ENCODE measurements at places on chromosomes 7 and 10.

DNA sequence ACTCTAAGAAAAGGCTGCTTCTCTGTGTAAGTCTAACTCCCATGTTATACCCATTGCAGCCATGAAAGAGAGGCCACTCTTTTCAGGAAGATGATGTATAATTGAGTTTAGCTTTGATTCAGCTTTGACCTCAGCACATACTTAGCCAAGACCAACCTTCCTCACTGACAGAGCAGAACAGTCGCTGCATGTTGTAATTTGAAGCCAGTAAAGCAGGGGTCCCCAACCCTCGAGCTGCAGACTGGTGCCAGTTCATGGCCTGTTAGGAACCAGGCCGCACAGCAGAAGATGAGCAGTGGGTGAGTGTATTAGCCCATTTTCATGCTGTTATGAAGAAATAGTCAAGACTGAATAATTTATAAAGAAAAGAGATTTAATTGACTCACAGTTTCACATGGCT lies 223.9 kb downstream of the GPR158 start:
- DNase-seq: no peak

GRCh38 chr7:157870644-157871290 lies 534.0 kb downstream of the DNAJB6 start:
- DNase-seq: no peak

- DNase-seq: no peak
These were observed 206.5 kb downstream of the SORCS1 start for GRCh38 chr10:106957823-106958588.

GRCh38 chr10:72024596-72024995 lies 60.4 kb downstream of the CHST3 start:
- no peak for DNase-seq

- no peak for DNase-seq
These were observed 1.5 kb downstream of the SUN1 start for GRCh38 chr7:833601-834258.

DNA sequence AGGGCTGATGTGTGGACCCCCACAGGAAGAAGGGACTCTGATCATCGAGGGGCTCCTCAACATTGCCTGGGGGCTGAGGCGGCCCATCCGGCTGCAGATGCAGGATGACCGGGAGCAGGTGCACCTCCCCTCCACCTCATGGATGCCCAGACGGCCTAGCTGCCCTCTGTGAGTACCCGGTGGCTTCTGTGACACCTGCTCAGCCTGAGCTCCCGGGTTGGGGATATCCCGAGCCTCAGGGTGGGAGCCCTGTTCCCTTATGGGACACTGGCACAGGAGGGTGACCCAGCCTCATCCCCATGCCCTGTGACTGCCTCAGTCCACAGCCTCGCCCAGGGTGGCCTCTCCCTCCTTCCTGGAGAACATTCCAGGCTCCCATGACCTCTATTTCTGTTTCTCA lies 3.9 kb upstream of the DEPP1 start:
- no peak for DNase-seq

DNA sequence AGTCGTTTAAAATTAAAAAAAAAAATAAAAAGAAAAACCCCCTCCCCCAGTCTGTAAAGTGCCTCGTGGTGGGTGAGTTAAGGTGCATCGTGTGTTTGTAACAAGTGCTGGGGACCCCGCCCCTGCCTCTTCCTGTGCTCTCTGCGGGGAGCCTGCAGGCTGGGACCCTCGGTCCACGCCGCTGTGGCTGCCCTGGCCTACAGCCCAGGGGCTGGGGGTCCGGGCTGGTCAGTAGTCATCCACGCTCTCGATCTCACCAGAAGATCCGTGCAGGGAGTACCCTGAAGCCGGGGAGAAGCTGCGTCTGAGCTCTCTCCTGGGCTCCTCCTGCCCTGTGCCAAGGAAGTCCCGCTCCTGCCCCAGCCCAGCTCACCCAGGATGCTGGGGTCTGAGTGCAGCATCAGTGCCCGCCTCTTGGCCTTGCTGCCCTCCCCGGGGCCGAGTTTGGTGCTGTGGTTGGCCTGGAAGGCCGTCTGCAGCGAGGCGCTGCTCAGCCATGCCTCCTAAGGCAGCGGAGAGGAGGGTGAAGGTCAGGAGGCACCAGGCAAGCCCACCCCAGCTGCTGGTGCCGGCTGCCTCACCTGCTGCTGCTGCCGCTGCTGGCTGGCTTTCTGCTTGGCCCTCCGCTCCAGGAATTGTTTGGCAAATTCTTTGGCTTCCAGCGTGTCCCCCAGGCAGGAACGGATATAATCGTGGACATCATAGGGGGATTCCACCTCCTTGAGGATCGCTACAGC lies 8.1 kb downstream of the GNB2 start:
- DNase-seq: no peak

- no peak for DNase-seq
These were observed 16.3 kb upstream of the BAMBI start for GRCh38 chr10:28661035-28661434.

DNA sequence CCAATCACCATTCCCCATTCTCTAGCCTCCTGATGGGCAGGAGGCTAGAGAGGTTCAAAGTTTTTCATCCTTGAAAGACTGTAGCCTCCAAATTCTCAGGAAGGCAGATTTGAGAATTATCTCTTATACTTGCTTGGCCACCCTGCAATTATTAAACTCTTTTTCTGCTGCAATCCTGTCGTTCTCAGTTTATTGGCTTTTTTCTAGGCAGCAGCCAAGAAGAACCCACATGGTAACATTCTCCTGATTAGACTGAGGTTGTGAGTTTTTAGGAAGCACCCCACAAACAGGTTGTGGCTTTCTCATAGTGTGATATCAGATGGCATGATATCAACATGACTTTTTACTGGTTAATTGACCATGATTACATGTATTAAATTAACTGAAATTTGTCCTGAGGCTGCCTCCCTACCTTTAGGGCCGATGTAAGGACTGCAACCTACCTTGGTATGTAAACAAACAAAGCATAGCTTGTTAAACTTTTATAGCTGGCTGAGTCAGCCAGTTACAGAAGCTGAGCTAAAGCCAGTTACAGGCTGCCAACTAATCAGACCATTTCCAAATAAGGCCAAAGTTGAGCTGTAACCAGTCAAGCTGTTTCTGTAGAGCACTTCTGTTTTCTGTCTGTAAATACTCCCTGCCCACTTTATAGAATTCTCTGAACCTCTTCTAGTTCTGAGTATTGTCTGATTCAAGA lies 3.2 kb upstream of the ZNF248 start:
- DNase-seq: no peak

- DNase-seq: no peak
These were observed 71.2 kb upstream of the DUSP5 start for GRCh38 chr10:110426294-110427181.

- DNase-seq: no peak
These were observed 67.6 kb upstream of the PHYHIPL start for GRCh38 chr10:59108886-59109288.

DNA sequence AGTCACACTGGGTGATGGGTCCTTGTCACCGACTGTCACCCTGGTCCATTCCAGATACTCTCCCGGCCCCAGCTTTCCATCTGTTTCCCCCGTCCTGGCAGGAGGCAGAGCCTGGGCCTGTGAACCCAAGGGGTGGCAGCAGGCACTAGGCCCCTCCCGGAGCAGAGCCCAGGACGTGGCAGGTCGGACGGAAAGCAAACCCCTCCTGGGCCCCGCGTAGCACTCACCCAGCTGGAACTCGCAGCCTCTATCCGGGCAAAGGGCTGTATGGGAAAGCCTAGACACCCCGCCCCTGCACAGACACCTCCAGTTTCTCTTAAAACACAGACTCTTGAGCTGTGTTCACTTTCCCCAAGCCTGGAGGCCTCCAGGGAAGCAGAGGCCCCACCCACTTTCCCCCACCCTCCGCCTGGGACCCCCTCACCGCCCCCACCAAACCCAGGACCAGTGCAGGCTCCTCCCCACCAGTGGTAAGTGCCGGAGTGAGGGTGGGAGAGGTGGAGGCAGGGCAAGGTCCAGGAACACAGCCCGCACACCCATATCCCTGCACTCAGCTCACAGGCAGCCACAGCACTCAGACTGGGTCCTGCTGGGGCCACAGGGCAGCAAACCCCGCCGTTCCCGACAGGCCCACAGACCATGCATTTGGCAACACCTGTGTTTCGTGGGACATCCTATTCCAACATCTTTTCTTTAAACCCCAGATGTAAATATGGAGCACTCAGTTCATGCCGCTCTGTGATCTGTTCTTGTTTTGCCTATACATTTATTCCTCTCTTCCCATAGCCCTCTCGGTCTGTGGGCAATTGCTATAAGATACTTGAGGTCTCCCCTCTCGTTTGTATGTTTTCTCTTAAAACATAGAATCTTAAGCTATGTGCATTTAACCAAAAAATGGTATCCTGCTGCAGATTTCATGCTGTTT lies 98.2 kb upstream of the PDGFA start:
- DNase-seq: no peak

- DNase-seq: no peak
These were observed 1.0 kb upstream of the AVPI1 start for GRCh38 chr10:97687785-97688781.

- DNase-seq: no peak
These were observed 2.5 kb upstream of the TMEM26 start for GRCh38 chr10:61455656-61456055.

DNA sequence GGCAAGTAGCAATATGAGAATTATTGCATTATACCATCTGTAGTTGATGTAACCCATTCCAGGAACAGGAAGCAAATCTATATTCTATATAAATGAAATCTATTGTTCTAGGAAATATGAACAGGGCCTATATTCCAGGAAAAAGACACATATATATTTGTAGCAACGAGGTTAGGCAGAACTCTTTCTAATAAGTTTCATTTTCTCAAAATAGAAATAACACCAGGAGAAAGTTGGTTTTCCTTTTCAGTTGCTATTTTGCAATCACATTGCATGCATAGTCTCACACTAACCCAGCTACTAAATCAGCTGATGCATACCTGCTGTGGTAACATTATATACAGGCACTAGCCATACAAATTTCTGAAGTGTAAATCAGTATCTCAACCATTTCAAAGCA lies 6.2 kb upstream of the IFIT2 start:
- no peak for DNase-seq

DNA sequence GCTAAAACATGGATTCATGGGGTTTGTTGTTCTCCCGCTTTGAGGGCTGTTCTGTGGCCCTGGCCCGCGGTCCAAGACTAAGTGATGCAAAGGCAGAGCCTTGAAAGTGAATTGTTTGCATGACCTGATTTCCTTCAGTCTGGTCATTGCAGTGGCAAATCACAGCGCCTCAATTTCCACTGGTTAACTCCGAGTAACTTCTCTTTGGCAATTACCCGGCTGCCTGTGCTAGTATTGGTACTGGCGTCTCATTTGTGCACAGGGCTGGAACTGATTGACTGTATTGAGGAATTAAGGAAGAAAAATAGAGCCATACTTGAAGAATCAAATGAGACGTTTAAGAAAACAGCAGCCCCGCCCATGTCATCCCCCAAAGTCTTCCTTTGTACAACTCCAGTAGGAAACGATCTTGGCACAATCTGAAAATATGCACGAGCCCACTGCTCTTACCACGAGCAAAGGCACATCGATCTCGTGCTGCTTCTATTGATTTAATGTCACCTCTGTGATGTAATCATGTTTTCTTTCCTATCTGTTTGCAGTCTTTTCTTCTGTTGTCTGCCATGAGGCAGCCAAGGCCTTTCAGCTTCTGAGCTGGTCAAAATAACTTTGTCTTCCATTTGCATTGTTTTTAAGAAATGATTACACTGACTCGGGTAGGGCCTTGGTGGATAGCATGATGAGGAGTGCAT lies 60.6 kb upstream of the SHH start:
- DNase-seq: no peak

GRCh38 chr10:27578316-27578715 lies 74.2 kb downstream of the RAB18 start:
- DNase-seq: no peak

GRCh38 chr7:128974241-128974934 lies 36.7 kb downstream of the IRF5 start:
- no peak for DNase-seq

GRCh38 chr7:122949186-122949585 lies 46.3 kb downstream of the TAS2R16 start:
- no peak for DNase-seq

GRCh38 chr10:816958-817357 lies 114.5 kb downstream of the LARP4B start:
- no peak for DNase-seq

- DNase-seq: no peak
These were observed 353.6 kb downstream of the PTEN start for GRCh38 chr10:88216976-88217375.

GRCh38 chr7:99844328-99844727 lies 16.5 kb downstream of the CYP3A43 start:
- no peak for DNase-seq

DNA sequence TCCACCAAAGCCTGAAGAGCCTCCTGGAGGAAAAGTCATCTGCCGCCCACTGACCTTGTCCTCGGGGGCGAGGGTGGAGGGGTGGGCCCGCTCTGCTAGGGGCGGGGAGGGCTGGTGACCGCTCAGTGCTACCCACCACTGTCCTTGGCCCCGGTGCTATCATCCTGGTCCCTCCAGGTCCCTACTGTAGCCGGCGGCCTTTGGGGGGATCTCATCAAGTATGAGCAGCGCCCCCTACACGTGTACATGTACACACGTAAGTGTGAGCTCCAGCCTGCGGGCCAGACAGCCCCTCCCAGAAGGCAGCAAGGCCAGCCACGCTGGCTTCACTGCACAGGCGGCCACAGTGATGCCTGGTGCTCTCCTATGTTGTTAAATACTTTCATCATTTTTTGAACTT lies 19.6 kb downstream of the TTYH3 start:
- DNase-seq: no peak

DNA sequence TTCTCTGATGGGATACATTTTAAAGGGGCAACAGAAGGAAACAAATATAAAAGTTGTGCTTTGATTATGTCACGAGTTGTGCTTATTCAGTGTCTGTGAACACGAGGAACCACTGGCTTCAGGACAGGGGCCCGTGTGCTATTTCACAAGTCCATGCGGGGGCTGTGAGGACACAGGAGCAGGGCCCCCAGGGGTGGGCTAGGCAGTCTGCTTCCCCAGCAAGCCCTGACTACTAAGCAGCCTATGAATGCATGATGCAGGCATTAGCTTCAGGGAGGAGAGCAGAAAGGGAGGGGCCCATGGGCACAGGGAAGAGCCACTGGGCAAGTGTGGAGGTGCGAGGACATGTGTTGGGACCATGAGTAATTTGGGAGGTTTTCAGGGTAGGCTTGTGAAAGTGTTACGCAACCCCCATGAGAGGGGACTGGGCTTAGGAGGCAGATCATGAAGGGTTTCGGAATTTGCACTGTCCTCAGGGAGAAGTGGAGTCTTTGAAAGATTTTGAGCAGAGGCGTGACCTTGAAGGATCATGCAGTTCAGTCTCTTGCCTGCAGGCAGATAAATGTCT lies 424.9 kb downstream of the CALN1 start:
- no peak for DNase-seq

- DNase-seq: no peak
These were observed 2.5 kb upstream of the MAP3K8 start for GRCh38 chr10:30431435-30431911.

- no peak for DNase-seq
These were observed 191.5 kb downstream of the OTUD1 start for GRCh38 chr10:23630376-23630775.

- DNase-seq: no peak
These were observed 68.9 kb downstream of the PLCE1 start for GRCh38 chr10:94062611-94063010.
